ENCODE measurements at places on chromosomes 2 and 18.

GRCh38 chr2:149739171-149739882 lies 151.8 kb upstream of the MMADHC start:
- no peak for DNase-seq

DNA sequence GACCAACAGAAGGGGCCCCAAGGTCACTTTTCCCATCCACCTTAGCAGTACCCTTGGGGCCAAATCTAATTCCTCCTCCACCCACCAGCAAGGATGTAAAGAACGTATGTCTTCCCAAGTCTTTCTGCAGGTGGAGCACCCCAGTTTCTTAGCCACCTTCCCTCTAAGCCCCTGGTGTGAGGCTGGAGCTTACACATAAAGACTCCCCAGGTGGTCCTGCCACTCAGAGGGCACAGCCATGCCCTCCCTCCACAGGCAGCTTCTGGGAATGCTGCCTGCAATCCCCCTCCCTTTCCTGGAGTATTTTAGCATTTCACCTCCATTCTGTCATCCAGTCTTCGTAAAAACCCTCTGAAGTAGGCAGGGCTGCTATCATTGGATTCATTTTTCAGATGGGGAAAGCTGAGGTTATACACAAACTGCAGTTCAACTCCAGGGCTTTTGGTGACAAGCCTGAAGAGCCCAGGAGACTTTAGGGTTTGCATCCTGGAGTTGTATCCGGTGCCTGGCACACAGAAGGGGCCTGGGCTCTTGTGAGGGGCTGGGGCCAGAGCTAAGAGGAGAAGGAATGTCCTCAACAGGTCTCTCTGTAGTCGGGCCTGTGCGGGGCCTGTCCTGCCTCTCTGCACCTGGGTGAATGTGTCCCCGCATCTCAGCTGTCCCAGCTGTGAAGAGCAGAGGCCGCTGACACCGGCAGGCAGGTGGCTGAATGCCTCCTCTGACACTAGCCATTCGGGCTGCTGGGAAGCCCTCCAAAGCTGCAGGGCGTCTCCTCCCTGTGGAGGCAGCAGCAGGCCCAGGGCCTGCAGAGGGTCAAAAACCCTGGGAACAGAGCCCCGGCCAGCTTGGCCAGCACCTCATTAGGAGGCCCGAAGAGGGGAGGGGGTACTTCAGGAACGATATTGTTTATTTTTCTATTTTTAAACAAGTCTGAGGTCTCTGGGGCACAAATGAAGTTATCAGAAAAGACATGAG lies 27.6 kb downstream of the CIB4 start:
- DNase-seq: no peak

- DNase-seq: no peak
Observed at GRCh38 chr2:18722101-18722500, 132.7 kb upstream of the NT5C1B start.

- DNase-seq: no peak
Observed at GRCh38 chr2:144356402-144356801, 163.5 kb downstream of the ZEB2 start.

- DNase-seq: peak; percentile 52
Observed at GRCh38 chr2:204027091-204027490, 90.5 kb downstream of the ICOS start.

GRCh38 chr2:199590321-199591203 lies 132.8 kb upstream of the SATB2 start:
- no peak for DNase-seq

DNA sequence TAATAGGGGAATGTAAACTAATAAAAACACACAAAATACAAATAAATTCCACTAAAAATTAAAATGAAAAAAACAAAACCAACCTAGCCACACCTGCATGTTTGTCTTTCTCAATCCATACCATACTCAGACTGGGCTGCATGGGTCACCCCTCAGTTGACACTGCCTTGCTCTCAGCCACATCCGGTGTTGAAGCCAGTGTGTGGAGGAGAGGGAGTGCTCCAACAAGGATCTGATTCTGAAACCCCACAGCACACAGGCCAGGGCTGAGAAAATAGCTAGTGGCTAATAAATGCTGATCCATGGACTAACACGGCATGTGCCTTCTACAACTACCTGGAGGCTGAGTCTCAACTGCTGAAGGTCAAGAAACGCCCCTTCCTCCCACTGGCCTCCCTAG lies 13.7 kb downstream of the RND3 start:
- no peak for DNase-seq

DNA sequence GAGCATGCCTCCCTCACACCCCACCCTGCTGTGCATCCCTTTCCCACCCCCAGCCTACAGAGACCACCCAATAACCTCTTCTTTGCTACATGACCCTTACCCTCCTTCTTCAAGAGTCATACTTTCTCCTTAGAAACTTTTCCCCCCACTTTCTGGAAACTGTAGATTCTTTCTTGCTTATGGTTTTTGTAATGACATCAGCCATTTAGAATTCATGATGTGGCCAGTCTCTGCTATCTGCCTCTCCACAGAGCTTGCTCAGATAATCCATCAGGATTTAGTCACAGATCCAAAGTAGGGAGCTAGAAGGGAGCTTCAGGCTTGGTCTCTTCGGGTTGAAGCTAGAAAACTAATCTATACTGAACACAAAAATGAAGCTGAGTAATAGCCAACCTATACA lies 36.5 kb downstream of the GALM start:
- DNase-seq: no peak

DNA sequence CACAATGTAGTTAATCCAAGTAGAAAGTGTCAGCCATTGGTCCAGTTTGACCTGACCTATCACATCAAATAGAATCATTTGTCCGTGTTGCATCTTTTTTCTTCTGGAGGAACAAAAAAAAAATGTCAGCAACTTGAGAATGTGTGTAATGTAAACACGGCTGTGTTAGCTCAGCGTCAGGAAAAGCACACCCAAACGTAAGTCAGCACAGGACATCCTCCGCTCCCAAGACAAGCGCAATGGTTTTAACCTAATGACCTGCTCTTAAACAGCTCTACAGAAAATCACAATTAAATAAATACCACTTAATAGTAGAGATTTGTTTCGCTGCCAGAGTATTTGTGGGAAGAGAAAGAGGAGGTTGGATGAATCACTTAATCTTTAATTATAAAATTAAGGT lies 59.4 kb downstream of the OSR1 start:
- no peak for DNase-seq

DNA sequence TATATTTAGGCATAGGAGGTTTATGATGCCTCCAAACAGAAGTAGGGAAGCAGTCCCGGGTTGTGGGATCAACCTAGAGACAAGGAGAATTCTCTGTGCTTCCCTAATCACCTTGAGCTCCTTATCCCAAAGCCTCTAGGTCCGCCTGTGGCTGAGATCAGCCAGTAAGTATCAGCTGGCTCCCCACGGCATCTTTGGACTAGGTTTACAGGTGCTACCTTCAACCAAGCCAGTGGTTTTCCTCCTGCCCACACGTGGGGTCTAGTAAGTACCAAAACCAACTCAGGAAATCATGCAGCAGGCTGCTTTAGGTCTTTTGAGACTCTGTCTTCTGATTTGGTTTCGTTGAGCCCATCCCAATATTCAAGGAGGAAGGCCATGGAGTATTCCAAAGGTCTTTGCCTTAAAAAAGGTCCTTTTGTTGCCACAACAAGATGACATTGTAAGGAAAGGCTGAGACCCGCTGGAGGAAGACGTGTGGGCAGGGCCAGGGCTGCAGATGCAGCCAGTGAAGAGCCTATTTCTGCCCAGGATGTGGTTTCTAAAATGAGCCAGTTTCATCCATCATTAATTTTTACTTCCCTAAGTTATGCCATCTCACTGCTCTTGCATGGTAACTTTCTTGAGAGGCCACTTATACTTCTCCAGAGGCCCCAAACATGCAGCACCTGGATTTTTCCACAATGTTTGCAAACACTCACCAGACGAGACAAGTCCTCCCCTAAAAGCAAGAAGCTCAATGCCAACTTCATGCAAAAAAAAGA lies 248.7 kb downstream of the RNF152 start:
- no peak for DNase-seq

- no peak for DNase-seq
Observed at GRCh38 chr2:201769666-201770373, 10.9 kb downstream of the ALS2 start.

DNA sequence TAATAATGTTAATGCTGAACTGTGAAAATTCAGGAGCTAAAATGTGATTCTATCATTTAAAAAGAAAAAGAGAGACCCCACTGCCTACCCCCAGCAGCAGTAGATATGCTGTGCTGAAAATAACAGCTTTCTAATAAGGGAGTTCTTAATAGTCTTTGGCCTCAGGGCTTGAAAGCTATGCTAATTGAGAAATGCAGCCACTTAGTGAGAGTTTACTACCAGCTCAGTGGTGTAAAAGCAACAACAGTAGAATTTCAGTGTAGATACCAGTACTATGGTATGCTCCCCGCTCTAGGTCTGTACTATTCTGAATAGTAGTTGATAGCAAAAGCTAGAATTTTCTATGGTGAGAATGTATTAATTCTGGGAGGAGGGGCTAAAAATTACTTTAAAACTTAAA lies 303.1 kb upstream of the VWC2L start:
- no peak for DNase-seq
